ENCODE measurements at places on chromosomes 13 and 19. TPM values are rescaled to one million over a fixed set of nuclear protein-coding genes. Genes with fewer than 3 reads are reported as not detected.

SMARCA4 gene
- polyA plus RNA-seq, result 43.2 TPM

NANOS2 gene
- not detected for polyA plus RNA-seq

SHISA7 gene
- polyA plus RNA-seq, result not detected

CEACAM16 gene
- 0.35 TPM for polyA plus RNA-seq

ZNF575 gene
- polyA plus RNA-seq, result 2.5 TPM

NCR1 gene
- polyA plus RNA-seq, result not detected

SLITRK6 gene
- 0.82 TPM for polyA plus RNA-seq

All from Purkinje cell (primary cell).